ENCODE measurements at places on chromosomes 4 and X. TPM values are rescaled to one million over a fixed set of nuclear protein-coding genes. Genes with fewer than 3 reads are reported as not detected.

GRCh38 chrX:104430742-104431119 is 135.3 kb upstream of the IL1RAPL2 start:
- no peak for DNase-seq
- H3K27me3 ChIP-seq = no peaks in the 10 kb centered on the region
- no peaks in the 10 kb centered on the region for H3K4me1 ChIP-seq
- H3K4me3 ChIP-seq = no peak overlapping the region
- no peaks in the 10 kb centered on the region for H3K36me3 ChIP-seq

DNA sequence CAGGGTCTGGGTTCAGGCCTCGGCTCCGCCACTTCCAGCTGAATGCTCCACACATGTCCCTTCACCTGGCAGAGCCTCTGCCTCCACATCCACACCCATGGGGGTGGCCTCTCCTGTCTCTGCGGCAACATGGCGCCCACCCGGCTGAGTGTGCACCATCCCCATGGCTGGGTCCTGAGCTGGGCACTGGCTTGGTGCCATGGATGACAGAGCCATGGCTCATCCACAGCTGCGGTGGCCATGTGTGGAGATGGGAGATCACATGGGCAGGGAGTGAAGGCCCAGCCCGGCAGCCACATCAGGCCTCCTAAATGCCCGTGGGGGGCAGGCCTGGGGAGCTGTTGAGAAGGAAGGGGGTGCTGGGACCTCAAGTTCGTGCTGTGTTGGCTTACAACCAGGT is 213.7 kb downstream of the AFAP1 start:
- no peak for DNase-seq
- H3K27ac ChIP-seq = no peak overlapping the region
- no peaks in the 10 kb centered on the region for H3K27me3 ChIP-seq
- H3K4me1 ChIP-seq = no peaks in the 10 kb centered on the region
- H3K4me3 ChIP-seq = no peak overlapping the region

- no peaks in the 10 kb centered on the region for H3K36me3 ChIP-seq
- no peaks in the 10 kb centered on the region for H3K4me1 ChIP-seq
- no peaks in the 10 kb centered on the region for H3K27me3 ChIP-seq
- no peak overlapping the region for H3K27ac ChIP-seq
- H3K4me3 ChIP-seq = no peak overlapping the region
Observed at GRCh38 chr4:166123546-166123945, 250.5 kb downstream of the TLL1 start.

MAGEC1 gene
- total RNA-seq = not detected

PCDH10 gene
- 0.27 TPM for total RNA-seq

ERCC6L gene
- 5.8 TPM for total RNA-seq

CT47B1 gene
- total RNA-seq = not detected
